ENCODE measurements at places on chromosomes 12 and 14.

GRCh38 chr12:131736446-131737149 lies 25.7 kb downstream of the SFSWAP start:
- DNase-seq = no peak

DNA sequence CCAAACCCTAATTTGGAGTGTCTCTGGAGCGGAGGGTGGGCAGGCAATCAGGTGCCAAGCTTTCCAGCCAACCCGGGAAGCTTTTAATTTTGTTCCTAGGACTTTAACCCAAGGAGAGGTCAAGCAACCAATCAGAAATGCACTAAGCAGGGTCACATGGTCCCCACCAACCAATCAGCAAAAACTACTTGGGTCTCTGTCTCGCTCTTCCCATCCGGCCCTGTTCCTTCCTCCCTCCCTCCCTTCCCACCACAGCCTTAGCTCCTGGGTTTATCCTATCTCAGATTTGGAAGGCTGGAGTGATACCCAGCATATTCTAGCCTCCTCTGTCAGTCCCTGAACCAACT lies 7.3 kb downstream of the HOXC5 start:
- peak; percentile 84 for DNase-seq

GRCh38 chr12:16385782-16386646 lies 38.6 kb downstream of the MGST1 start:
- DNase-seq = peak; percentile 57

GRCh38 chr12:46265734-46266133 lies 3.1 kb downstream of the SLC38A1 start:
- DNase-seq = no peak

DNA sequence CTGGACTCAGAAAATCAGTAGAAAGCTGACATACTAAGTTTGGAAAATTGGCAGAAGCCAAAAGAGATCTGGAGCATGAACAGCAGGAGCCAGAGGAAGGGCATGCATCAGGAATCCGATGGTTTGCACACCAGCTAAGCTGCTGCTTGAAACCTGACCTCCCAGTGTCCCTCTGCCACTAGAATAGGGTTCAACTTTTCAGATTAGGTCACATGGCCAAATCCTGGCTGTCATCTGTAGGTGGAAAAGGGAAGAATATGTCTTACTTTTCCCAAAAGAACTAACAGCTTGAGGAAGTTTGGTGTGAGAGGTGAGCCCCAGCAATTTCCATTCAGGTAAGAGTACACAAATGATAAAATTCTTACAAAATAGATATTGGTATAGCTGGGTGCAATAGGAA lies 732.6 kb downstream of the RERGL start:
- no peak for DNase-seq

GRCh38 chr14:91873471-91874415 lies 6.4 kb upstream of the TC2N start:
- DNase-seq = no peak

DNA sequence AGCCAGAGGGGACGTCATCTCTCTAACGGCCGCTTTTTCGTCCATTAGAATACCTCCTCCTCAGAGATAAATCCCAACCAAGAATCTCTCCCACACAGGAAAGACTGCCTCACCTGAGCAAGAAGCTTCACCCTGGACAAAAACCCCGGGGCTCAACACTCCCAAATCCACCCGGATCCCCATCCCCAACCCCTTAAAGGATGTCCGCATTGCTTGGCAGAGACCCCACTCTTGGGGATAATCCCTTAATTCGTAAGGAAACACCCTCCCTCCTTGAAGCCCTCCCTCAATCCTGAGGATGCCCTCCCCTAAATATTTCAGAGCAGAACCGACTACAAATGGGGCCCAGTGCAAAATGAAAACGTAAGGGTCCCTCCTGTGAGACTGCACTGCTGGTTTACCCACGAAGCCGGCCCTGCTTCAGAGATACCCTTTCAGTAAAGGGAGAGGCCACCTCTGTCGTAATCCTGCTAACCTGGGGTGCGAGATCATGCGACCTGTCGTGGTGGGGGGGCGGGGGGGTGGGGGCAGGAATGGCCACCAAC lies 655 bp upstream of the DYNLL1 start:
- no peak for DNase-seq

- no peak for DNase-seq
Measured at GRCh38 chr12:92147491-92147890, 1.8 kb upstream of the BTG1 start.

- DNase-seq = no peak
Measured at GRCh38 chr12:113929312-113929989, 36.7 kb downstream of the RBM19 start.

DNA sequence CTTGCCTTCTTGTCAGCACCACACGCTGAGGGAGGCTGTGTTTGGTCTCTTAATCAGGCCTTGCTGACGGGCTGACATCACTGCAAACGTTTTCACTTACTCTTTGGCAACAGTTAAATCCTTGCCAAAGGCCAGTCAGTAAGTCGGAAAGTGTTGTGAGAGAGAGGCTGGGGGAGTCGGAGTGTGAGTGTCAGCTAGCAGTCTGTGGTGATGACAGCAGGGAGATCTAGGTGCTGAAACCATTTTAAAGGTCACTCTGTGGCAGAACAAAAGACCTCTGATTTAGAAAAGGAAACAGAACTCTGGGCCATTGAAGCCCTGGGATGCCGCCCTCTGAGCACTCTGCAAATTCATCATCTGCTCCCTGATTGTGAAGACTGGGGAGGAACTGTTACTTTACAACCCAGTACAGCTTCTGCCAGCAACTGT lies 143.5 kb downstream of the PAX9 start:
- DNase-seq = no peak

- DNase-seq = no peak
Measured at GRCh38 chr14:56962444-56963080, 152.3 kb upstream of the OTX2 start.

DNA sequence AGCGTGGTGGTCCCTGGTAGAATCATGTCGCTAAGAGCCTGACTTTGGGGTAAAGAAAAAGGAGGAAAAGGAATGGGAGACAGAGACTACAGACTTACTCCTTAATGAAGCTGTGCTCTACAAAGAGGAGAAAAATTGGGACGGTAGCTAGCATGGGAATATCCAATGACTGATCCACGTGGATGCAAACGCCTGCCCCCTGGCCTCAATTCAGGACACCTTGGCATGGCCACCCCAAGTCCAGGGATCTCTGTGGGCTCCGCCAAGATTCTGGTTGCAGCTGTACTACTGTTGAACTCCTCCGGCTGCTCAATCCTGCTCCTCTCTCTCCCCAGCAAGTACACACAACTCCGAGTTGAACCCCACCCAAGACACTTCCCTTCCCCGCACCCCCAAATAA lies 70.5 kb upstream of the DIO3 start:
- no peak for DNase-seq

DNA sequence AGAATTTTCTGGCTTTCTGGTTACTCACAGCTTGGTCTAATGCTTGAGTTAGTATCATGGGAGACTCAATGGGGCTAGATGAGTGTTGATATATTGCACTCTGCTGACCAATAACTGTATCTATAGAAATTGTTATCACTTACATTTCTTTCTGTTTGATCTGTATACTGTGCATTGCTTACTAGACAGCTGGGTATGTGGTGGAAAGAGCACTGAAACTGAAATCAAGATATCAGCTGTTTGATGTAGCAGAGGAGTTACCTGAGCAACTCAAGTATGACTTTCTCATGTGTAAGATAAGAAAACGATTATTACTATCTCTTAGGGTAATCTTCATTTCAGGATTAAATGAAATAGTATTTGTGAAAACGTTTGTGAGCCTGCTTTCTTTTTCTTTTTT lies 183.0 kb downstream of the SLC15A5 start:
- DNase-seq = no peak

DNA sequence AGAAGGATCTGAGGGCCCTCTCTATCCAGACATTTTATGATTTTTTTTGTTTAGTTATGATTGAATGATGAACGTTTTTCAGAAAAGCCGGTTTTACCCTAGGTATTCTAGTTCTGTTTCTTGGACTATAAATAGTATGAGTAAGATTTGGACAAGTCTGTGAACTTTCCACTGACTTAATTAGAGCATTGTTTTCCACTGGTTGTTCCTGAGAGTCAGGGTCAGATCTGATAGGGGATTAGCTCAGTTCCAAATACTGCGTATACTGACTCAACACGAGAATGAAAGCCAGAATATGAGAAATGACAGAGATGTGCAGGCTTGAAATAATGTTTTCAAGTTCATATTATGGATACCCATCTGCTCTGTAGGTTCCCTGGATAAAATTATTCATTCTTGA lies 361.6 kb downstream of the AEBP2 start:
- DNase-seq = no peak

DNA sequence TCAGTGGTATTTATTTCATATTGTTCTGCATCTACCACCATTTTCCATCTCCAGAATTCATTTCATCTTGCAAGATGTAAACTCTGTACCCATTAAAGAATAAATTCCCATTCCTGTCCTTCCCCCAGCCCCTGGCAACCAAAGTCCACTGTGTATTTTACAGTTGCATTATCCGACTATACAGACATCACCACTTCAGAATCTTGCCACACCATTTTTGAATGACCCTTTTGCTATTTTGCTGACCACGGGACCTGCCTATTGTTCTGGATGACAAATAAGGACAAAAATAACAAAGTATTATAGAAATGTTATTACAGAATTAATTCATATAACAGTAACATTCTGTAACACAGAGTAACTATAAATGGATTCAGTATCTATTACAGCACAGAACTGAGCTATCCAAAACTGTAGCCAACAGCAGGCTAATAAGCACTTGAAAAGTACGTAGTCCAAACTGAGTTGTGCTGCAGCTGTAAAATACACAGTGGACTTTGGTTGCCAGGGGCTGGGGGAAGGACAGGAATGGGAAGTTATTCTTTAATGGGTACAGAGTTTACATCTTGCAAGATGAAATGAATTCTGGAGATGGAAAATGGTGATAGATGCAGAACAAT lies 61.3 kb downstream of the CDK17 start:
- no peak for DNase-seq

DNA sequence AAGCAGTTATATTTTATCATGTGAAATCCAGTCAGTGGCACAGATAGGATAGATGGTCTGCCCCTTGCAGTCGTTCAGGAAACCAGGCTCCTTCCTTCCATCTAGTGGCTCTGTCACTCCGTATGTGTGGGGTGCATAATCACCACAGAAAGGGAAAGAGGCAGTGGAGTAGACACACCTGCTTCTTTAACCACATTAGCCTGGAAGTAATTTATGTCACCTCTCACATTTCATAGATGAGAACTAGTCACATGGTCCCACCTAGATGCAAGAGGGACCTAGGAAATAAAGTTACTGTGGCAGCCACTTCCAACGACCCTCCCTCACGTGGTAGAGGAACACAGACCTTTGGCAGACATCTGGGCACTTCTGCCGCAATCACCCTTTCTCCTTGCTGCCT lies 14.2 kb upstream of the RNU6-8 start:
- no peak for DNase-seq

All from HEK293T (cell line).